Activated CD4-positive, CD25-positive, alpha-beta regulatory T cell (primary cell): ENCODE measurements at places on chromosomes 2 and 18.

DNA sequence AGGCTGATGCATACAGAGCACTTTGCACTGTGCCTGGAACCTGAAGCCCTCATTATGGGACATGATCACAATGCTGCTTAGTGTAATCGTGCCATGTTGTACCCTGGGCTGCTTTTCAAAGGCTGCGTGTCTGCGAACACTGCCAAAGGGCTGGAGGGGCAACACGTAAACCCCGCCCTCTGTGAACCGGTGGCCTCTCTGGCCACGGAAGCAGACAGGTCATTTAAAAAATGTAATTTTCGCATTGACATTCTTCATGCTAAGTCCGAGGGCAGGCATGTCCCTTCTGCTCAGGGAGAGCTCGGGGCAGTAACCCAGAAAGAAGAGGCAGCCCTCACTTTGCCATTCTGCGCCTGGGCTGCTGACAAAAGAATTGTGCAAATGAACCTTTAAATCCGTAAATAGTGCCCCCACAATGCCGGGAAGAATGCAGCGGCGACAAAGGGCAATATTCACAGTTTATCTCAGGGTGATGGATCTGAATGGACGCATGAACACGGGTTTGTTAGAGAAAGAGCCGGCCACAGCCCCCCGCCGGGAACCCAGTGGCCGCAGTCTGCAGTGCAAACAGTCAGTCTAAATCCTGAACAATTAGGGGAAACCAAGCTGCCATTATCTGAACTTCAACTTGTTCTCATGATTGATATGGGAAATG, 226.1 kb downstream of the MYCN start:
- DNase-seq = no peak

GRCh38 chr18:4181086-4181485, 274.0 kb downstream of the DLGAP1 start:
- no peak for DNase-seq

GRCh38 chr18:76373297-76373696, 121.7 kb downstream of the ZNF516 start:
- DNase-seq = no peak

- no peak for DNase-seq
Observed at GRCh38 chr2:69505710-69506109, 68.5 kb upstream of the NFU1 start.

DNA sequence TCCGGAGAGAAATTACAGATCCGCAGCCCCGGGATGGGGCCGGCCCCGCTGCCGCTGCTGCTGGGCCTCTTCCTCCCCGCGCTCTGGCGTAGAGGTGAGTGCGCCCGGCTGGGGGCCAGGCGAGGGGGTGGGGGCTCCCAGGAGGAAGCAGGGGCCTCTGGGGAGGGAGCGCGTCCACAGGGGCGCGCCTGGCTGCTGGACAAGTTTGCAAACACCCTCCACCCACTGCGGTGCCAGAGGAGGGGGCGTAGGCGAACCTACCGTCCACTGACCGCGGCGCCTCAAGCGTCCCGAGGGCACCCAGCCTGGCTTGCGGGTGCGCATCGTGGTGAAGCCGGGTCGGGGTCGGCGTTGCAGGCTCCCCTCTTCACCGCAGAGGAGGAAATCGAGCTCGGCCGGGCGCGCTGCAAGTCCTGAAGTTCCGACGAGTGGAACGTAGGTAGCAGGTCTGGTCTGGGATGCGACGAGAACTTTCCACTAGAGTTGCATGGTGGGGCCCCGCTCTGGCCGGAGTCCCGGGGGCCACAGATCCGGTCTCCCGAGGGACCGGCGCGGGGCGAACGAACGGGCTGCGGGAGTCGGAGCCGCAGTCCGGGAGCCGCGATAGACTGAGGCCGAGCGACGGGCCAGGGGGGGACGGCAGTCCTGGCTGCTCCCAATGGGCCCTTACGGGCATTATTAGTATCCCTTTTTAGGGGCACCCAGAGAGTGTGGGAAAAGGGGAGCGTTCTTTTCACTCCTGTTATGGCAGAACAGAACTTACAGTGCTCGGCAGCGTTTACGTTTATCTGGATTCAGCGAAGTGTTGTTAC, 502 bp downstream of the MERTK start:
- DNase-seq = no peak

- no peak for DNase-seq
Observed at GRCh38 chr2:37711831-37712230, 40.4 kb upstream of the CDC42EP3 start.

DNA sequence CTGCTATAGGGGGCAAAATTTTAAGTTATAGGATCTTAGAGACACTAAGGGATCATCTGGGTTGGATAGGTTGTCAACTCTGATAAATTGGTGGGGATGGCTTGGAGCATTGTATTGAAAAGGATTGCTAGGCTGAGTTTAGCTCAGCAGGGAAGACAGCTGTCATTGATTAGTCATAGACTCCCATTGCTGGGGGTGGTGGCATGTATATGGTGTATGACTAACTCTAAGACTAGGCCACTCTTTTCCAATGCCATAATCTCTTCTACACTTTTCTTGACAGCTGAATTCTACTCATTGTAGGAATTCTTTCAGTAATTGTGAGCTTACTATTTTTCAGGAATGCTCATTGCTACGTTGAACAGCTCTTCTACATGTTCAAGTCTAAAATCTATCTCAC, 81.3 kb upstream of the PELI1 start:
- no peak for DNase-seq

- DNase-seq = no peak
Observed at GRCh38 chr2:10285556-10286198, 17.0 kb upstream of the HPCAL1 start.

DNA sequence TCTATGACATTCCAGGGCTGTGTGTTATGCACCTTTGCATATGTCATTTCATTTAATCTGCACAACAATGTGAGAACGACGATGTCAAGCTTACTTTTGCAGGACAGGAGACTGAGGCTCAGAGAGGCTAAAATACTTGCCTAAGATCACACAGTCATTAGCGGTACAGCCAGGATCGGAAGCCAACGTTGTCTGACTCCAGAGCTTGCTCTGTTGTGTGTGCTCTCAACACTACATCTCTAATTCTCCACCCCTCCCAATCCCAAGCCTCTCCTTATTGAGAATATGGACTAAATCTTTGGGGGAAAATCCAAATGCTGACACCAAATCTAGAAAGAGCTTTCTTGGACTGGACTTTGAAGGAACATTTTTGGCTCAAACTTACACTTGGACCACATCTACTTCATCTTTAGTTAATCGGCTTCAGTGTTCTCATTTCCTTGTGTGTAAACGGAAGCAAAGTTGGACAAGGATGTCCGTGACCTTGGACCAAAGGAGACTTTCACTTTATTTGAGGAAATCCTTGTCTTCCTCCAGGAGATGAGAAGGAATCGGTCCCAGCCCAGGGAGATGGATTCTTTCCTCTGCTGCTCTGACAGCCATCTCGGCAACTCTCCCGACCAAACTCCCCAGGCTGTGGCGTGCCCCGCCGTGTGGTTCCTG, 242.4 kb downstream of the LPIN1 start:
- DNase-seq = no peak

GRCh38 chr18:3454365-3455089, 4.6 kb downstream of the TGIF1 start:
- DNase-seq = peak; percentile 3

- DNase-seq = no peak
Observed at GRCh38 chr2:237354892-237355291, 59.1 kb downstream of the COL6A3 start.

- no peak for DNase-seq
Observed at GRCh38 chr18:9226463-9226862, 89.9 kb downstream of the ANKRD12 start.

DNA sequence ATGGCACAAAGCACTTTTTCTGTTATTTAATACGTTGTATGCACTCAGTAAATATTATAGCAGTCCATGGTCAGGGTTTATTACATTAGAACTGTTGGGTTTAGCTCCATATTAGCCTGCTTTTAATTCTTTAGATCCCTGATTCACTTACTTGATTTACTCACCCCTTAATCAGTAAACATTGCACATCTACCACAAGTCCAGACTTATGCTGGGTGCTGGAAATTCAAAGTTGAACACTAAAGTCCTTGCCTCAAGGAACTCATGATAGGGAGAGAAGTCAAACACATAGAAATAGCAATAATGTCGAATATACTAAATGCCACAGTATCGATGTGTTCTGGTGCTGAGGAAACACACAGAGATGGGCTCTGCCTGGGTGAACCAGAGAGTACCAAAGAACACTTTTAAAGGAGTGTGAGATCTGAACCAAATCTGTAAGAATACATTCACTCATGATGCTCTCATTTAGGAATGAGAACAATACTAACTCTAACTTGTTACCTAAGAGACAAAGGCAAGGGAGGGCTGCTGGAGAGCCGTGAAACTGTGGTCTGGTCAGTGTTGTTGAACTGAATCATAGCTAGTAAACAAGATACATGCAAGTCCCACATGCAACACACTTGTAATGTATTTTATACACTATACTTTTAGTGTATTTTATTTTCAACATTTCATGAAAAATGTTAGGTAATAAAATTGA, 4.9 kb downstream of the STAT4 start:
- no peak for DNase-seq

DNA sequence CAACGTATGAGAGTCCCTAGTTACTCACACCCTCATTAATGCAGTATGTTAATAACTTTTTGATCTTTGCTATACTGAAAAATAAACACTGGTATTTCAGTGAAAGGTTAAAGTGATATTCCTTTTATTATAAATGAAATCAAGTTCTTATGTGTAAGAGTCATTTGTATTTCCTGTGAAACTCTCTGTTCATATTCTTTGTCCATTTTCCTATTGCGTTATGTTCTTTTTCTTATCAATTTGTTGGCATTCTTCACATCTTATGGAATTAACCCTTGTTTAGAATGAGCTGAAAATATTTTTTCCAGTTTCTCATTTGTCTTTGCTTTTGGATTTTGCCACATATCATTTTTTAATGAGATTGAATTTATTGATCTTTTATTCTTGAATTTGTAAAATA, 44.8 kb downstream of the NDUFAF7 start:
- no peak for DNase-seq

DNA sequence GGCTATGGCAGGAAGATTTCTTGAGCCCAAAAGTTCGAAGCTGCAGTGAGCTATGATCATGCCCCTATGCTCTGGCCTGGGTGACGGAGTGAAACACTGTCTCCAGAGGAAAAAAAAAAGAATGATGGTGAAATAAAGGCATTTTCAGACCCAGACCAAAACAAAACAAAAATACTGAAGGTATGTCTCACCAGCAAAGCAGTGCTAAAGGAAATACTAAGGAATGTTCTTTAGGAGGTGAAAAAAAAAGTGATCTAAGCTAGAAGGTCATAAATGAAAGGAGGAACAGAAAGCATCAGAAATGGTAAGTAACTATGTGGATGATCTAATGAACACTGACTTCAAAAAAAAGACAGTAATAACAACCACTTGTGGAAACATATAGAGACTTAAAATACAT, 18.7 kb downstream of the SS18 start:
- no peak for DNase-seq

DNA sequence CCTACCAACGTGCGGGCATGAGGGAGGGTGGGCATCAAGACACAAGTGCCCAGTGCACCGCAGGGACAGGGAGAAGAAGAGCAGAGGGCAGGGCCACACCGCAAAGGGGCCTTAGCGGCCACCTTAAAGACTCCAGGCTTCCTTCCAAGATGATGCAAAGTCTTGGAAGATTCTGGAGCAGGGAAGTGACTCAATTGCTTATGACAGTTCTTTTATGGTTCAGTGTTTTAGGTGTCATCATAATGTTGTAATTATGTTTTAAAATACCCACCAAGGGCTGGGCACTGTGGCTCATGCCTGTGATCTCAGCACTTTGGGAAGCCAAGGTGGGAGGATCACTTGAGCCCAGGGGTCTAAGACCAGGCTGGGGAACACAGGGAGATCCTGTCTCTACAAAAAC, 44.5 kb upstream of the SEMA4C start:
- no peak for DNase-seq

- no peak for DNase-seq
Observed at GRCh38 chr2:207835805-207836204, 66.1 kb upstream of the FZD5 start.

- no peak for DNase-seq
Observed at GRCh38 chr18:75727456-75727855, 300.0 kb upstream of the SMIM21 start.

GRCh38 chr2:7513834-7514233, 596.6 kb downstream of the RNF144A start:
- DNase-seq = no peak

GRCh38 chr2:207969249-207969648, 56.1 kb downstream of the PLEKHM3 start:
- no peak for DNase-seq

GRCh38 chr2:43569921-43570320, 25.9 kb downstream of the THADA start:
- no peak for DNase-seq

GRCh38 chr2:66171530-66171929, 263.4 kb upstream of the MEIS1 start:
- no peak for DNase-seq

GRCh38 chr2:43426305-43427031, 169.4 kb downstream of the THADA start:
- no peak for DNase-seq

- no peak for DNase-seq
Observed at GRCh38 chr2:43251171-43251731, 24.8 kb upstream of the ZFP36L2 start.

DNA sequence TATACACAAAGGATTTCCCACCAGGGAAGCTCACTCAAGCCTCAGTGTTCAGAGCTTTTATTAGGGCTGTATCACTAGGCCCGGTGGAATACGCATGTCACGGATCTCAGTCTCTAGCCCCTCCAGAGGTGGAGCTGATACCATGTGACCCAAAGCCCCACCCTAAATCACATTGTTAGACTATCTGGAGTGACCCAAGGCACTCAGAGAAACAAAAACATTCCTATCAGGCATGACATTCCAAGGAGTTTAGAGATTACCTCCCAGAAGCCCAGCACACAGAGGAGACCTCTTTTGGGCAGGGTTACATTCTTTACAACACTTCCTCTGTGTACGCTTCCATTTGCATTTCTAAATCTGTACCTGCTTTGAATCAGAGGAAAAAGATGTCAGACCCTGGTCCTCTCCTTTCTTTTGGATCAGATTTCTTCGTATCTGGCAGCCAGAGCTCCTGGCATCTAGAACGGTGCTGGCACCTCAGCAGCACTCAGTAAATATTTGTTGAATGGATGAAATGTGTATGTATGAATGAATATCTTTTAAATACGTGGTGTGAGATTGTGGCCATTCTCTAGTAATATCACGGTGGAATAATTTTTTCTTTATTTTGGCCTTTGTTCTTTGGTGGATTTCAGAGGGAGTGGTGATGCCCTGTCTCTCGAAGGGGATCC, 37.7 kb upstream of the SMAD2 start:
- DNase-seq = no peak

GRCh38 chr2:132441051-132441450, 24.4 kb downstream of the GPR39 start:
- DNase-seq = no peak

DNA sequence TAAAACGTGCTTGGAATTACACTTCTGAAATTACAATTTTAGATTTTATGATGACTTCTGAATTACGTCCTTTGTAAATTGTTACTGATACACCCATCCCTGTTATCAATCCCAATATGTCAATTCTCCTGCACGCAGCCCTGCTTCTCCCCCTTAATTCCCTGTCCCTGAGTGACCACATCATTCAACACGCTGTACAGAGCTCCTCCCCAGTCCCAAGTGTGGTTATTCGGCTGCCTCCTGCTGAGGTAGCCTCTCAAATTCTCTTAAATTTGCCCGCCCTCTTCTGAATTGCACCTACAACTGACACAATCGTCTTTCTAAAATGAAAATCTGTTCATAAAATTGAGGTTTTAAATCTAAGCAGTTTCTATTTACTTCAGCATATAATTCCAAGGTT, 10.1 kb downstream of the SERPINB8 start:
- no peak for DNase-seq
